Effector memory CD4-positive, alpha-beta T cell (primary cell): ENCODE measurements at places on chromosomes 4 and X.

DNA sequence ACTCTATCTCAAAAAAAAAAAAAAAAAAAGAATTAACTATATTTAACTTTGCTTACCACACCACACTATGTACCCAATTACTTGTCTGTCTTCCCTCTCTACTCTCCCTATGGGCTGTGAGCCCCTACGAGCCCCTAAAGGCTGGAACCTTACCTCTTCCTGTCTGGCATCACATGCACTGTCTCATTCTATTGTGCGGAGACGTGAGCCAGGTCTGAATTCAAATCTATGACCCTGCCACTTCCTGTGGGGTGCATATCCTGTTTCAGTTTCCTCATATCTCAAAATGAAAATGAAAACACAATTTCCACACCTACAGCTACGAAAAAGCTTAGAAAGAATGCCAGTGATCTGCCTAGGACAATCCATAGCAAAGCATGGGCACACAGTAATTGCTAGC, 42.9 kb upstream of the HS3ST1 start:
- peak; percentile 41 for DNase-seq

GRCh38 chr4:60865273-60865672, 334.9 kb upstream of the ADGRL3 start:
- no peak for DNase-seq

GRCh38 chr4:79666875-79667274, 258.8 kb upstream of the GK2 start:
- DNase-seq, result no peak

- DNase-seq, result no peak
Measured at GRCh38 chr4:91427171-91427570, 876.6 kb upstream of the GRID2 start.

DNA sequence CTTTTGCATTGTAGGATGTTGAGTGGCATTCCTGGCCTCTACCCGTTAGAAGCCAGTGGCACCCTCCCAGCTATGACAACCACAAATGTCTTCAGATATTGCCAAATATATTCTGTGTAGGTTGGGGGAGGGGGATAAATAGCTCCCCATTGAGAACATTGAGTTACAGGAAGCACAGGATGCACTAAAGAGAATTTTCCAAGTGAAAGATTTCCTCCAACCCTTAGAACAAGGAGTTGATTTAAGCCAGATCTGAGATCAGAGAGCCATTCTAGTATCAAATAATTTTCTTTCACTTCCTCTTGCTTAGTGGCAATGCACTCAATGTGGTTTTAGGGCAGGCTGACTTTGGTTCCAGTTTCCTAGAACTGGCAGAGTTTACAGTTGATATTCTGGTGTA, 436.6 kb downstream of the C4orf33 start:
- no peak for DNase-seq

- no peak for DNase-seq
Measured at GRCh38 chr4:187158003-187158402, 434.3 kb upstream of the FAT1 start.
